ENCODE measurements at places on chromosomes 1 and 21. TPM values are rescaled to one million over a fixed set of nuclear protein-coding genes. Genes with fewer than 3 reads are reported as not detected.

Gene LCE3D
- not detected for total RNA-seq

Gene GSTM5
- not detected for total RNA-seq

Gene BGLAP
- 1.1 TPM for total RNA-seq

Gene KRTAP19-4
- not detected for total RNA-seq

Gene CDK18
- total RNA-seq: 98.0 TPM

Gene CLCA4
- total RNA-seq: 10.3 TPM

Gene SPRR2E
- not detected for total RNA-seq

Gene RPS27
- total RNA-seq: 790 TPM

Gene KCNA10
- not detected for total RNA-seq

Gene BACH1
- total RNA-seq: 72.7 TPM

Gene ACTA1
- not detected for total RNA-seq

Gene SYPL2
- total RNA-seq: not detected

Gene FCRL4
- not detected for total RNA-seq

Gene WDR64
- not detected for total RNA-seq

Gene ATF6
- 20.9 TPM for total RNA-seq

Gene SYNC
- total RNA-seq: 8.9 TPM

Gene INTS11
- 359 TPM for total RNA-seq

Gene FABP3
- total RNA-seq: not detected

Gene NBPF10
- total RNA-seq: 2.1 TPM

DNA sequence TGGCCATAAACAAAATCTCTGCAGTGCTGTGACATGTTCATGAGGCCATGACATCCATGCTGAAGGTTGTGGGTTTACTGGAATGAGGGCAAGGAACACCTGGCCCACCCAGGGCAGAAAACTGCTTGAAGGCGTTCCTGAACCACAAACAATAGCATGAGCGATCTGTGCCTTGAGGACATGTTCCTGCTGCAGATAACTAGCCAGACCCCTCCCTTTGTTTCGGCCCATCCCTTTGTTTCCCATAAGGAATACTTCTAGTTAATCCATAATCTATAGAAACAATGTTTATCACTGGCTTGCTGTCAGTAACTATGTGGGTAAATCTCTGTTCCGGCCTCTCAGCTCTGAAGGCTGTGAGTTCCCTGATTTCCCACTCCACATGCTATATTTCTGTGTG, 28.9 kb upstream of the ABCD3 start:
- no peak for DNase-seq

- no peak for DNase-seq
Observed at GRCh38 chr21:25031750-25032149, 575.5 kb downstream of the MRPL39 start.

GRCh38 chr1:219271818-219272535, 98.3 kb downstream of the LYPLAL1 start:
- DNase-seq: no peak

- DNase-seq: no peak
Observed at GRCh38 chr1:152029144-152029928, 7.5 kb downstream of the S100A11 start.

DNA sequence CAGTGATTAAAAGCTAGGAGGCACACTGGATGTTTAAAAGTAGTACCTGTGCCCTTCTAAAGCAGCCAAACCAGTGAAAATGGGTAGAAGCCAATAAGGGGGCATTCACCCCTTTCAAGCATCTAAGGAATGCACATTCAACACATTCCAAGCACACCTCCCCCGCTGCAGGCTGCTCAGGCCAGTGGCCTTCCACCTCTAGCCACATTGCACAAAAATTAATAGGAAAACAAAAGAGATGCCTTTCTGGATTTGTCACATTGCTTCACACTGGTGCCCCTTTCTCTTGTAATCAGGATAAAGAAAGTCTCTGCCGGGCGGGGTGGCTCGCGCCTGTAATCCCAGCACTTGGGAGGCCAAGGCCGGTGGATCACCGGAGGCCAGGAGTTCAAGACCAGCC, 834.0 kb downstream of the USP25 start:
- DNase-seq: no peak

- no peak for DNase-seq
Observed at GRCh38 chr1:48019714-48020315, 22.6 kb upstream of the TRABD2B start.

- no peak for DNase-seq
Observed at GRCh38 chr1:22286491-22286890, 143.6 kb upstream of the WNT4 start.

GRCh38 chr1:242454262-242455051, 70.0 kb downstream of the PLD5 start:
- DNase-seq: no peak

DNA sequence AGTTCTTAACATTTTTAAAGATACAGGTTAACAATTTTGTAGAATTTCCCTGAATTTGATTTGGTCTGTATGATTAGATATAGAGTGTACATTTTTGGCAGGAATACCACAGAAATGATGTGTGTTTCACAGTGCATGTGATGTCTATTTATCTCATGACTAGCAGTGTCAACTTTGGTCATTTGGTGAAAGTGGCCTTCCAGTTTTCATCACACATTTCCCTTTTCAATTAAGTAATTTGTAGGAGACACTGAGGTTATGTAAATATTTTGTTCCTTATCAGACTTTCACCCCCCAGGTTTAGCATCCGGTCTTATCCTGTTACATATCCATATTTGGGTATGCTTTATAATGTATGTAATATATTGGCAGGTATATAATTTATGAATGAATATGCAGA, 41.8 kb downstream of the MAP3K7CL start:
- no peak for DNase-seq

- no peak for DNase-seq
Observed at GRCh38 chr1:77652268-77652667, 30.2 kb downstream of the ZZZ3 start.

DNA sequence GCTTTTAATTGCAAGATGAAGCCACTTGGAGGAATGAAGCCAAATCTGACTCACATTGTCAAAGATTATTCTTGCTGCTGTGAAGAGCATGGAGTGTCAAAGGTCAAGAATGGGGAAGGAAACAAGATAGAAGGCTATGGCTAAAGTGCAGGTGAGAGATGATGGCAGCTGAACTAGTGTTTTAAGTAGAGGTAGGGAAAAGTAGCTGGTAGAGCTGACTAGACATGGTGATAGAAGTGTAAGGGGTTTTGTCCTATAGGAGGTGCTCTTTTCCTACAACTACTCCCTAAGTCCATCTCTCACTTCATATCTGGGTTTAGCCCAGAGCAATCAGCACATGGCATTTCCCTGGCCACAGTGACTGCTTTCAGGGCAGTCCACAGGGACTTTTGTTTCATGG, 11.8 kb downstream of the UBE2T start:
- DNase-seq: no peak

DNA sequence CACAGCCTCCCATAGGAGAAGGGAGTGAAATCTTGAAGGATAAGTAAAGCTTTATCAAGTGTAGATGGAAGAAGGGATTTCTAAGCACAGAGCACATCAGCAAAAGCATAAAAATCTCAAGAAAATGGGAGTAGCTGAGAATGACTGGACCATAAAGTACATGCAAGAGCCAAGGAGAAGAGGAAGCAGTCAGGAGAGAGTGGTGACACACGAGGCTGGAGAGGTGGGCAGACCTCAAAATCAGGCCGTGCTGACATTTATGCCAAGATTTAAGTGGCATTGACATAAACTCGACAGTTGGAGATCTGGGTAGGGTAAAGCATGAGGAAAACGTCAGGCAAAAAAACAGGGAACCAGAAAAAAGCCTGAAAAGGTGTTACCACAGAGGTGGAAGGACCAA, 62.3 kb downstream of the GFI1 start:
- DNase-seq: no peak

- no peak for DNase-seq
Observed at GRCh38 chr21:45223236-45224185, 64.2 kb downstream of the POFUT2 start.

GRCh38 chr1:232363008-232363407, 266.9 kb downstream of the SIPA1L2 start:
- DNase-seq: no peak

DNA sequence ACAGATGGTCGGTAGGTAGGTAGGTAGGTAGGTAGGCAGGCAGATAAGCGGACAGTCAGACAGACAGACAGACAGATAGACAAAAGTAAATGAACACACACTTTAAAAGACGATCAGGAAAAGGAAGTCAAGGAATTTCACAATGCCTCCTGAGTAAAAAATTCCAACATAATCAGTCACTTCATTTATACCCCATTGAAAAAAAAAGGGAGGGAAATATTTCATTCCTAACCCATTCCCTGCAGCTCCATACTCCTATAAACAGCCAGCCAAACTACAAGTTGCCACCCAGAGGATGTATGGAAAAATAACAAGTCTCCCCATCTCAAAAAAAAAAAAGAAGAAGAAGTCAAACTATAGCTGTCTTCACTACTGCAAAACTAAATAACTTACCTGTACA, 43.4 kb downstream of the ZZZ3 start:
- no peak for DNase-seq

DNA sequence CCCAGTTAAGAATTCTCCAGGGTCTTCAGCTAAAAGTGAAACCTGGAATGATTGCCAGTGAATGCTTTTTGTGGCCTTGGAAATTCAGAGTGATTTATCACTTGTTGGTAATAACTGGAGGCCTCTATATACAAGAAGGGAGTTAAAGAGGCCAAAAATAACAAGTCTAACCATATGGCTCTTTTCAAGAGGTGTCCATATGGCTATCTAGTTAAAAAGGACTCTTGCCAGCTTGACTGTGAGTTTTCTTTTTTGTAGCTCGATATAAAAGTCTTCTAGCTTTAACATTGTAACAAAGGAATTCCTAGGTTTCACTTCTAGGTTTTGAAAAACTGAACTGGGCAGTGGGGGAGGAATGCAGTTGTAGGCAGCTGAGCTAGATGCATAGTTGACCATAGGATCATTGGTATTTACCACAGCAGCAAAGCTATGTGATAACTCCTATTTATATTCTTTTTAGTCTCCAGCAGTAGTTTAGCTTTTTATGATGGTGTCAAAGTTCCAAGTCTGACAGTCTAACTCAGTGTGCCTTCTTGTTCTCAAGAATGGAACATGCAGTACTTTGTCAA, 44.4 kb downstream of the CACHD1 start:
- DNase-seq: no peak

DNA sequence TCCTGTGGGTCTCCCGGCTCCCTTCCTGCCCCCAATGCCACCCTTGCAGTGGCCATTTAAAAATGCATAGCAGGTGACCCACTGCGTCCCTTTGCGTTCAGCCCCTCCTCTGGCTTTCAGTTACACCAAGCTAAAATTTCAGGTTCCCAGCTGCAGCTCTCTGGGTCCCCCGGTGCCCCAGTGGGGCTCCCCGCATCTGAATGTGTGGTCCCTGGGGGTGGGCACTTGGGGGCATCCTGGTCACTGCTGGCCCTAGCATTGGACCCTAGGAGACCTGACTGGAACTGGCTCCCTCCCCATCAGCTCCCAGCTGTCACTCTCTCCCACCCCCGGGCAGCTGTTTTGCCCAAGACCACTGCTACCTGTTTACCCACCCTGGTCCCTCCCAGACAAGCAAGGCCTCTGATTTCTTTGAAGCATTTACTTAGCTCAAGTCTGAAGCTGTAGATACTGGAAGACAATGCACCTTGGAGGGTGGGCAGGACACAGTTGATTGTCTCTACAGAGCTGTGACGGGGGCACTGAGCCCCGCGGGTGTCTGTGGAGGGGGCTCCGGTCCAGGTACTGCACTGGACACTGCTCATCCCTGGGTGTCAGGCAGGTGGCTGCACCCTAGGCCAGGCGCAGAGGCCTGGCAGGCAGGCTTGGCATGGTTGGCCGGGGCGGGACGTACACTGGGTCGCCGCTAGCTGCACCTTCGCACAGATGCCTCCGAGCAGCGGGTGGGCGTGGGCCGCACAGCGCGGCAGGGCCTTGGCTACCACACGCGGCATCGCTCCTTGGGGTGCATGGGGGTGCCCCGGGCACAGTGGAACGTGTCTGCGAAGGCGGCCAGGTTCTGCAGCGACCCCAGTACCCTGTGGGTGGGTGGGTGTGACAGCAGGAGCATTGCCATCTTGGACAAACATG, 3.9 kb downstream of the PRXL2B start:
- DNase-seq: peak; percentile 39

DNA sequence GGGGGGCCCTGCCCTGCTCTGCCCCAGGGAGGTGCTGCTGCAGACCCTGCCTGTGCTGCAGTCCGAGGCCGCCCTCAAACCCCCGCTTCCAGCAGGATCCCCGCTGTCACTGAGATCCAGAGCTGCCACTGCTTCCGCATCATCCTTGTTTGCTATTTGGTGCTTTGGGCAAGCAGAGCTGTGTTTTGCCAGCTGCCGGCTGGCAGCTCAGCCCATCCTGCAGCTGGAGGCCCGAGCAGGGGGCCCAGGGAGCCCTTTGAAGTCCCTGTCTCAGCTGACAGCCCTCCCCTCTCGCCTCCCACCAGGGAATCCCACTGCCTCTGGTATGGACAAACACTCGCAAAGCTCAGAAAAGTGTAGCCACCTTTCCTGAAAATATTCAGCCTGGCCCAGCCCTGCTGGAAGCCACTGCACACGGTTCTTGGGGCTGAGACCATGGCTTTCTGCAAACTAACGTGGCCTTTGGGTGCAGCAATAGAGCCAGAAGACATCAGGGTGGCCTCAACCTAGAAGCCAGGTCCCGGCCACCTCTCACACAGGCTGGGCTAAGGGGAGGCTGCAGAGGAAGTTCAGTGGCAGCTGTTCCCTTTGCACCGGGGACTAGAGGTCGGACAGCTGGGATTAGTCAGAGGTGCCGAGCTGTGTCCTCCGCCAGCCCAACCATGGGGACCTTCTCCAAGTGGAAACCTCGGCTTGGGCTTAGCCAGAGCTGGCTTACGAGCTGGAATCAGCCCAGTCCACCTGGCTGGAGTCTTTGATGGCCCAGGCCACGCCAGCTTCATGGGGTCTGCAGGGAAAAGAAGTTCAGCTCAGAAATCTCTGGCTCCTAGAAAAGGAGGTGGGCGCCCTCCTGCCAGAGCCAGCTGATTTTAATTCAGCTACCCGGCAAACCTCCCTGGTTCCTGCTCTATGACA, 107.1 kb downstream of the SPSB1 start:
- peak; percentile 67 for DNase-seq

DNA sequence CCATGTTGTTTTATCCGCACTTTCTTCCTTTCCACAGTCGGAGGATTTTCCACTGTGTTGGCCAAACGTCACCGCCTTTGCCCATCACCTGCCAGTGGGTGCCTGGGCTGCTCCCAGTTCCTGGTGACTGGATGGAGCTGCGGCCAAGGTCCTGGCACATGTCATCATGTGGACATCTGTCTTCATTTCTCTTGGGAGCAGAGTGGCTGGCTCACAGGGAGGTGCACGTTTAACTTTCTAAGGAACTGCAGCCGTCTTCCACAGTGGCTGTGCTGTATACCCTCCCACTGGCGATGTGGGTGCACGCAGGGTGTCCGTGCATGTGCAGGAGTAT, 19.5 kb upstream of the RNF223 start:
- no peak for DNase-seq

GRCh38 chr1:8046391-8046790, 20.3 kb upstream of the ERRFI1 start:
- no peak for DNase-seq

GRCh38 chr1:236948381-236948780, 55.9 kb downstream of the MT1HL1 start:
- DNase-seq: no peak

- DNase-seq: no peak
Observed at GRCh38 chr1:6546326-6546725, 8.0 kb downstream of the NOL9 start.

All from Peyer's patch (tissue), 4 donors.